ENCODE measurements at places on chromosomes 16 and 17.
A peak's percentile ranks its signal among the peaks of the same experiment; 100 is the strongest.

DNA sequence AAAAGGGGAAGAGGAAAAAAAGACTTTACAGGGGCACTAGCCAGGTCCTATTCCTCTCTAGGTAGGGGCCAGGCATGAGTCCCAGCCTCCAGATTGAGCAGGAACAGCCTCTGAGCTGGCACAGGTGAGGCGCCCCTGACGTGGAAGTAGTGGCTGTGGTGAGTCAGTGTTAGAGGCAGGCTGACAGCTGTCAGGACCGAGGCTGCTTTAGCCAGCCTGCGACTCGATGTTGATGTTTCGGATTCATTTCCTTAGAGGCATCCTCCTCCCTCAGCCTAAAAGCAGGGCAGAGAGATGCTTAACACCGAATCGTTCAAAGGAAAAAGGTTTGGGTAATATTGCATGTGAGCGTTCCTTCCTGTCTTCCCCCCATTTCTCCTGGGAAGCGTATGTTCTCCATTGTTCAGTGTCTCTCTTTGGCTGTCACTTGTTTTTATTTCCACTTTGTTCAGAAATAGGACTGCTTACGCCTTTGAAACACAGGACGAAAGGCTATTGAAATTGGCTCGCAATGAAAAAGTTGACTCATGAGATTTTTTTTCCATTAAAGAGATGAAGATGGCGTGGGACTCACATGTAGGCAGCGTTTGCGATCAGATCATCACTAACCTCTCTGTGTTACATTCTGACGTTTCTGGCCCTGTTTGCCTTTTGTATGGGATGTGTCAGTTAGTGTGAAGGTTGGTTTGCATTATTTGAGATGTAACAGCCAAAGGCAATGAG lies 1.3 kb downstream of the KIAA0513 start:
- DNase-seq, result no peak

DNA sequence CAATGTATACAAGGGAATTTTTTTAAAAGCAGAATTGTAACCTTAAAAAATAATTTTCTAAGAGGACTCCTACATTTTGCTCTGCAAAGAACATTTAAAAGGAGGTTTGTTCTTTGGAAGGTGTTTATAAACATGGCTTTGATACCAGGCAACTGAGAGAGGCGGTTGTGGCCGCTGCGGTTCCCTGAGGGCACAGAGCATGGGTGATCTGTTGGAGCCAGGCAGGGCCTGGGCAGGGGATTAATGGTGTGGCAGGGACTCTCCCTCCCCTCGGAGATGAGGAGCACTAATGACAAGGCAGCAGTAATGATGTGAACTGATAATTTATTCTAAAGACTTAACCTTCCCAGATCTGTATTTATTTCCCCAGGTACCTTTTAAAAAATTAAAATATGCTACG lies 65.4 kb downstream of the WWP2 start:
- no peak for DNase-seq

DNA sequence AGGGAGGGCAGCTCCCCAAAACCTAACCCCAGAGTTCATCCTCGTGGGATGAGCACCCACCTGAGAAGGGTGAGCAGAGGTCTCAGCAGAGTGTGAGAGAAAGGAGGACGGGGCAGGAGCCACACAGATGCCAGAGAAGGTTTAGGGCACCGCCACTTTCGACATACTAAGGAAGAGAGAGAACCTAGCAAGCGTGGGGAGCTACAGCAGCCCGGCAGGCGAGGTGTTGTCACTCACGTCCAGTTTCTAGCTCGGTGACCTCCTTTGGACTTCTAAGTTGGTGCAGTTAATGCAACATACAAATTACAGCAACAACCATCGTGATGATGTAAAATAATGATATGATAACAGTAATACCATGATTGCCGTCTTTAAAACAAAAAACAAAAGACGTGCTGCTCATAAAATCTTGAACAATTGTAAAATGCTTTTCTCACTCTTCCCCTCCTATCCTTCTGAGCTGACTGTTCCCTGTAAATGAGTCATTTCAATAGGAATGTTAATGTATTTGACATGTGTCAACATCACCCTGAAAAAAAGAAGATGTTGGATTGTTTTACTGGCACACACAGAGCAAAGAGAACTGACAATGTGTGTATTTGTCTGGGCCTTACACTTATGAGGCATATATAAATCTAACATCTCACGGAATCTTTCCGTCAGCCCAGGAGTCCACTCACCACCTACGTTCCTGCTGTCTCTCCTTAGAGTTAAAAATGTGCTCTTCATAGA lies 158.2 kb upstream of the MAF start:
- no peak for DNase-seq

GRCh38 chr17:44122816-44123355 lies 555 bp downstream of the HDAC5 start:
- no peak for DNase-seq

GRCh38 chr17:48131216-48131824 lies 23.8 kb downstream of the SNX11 start:
- DNase-seq, result peak; percentile 91

DNA sequence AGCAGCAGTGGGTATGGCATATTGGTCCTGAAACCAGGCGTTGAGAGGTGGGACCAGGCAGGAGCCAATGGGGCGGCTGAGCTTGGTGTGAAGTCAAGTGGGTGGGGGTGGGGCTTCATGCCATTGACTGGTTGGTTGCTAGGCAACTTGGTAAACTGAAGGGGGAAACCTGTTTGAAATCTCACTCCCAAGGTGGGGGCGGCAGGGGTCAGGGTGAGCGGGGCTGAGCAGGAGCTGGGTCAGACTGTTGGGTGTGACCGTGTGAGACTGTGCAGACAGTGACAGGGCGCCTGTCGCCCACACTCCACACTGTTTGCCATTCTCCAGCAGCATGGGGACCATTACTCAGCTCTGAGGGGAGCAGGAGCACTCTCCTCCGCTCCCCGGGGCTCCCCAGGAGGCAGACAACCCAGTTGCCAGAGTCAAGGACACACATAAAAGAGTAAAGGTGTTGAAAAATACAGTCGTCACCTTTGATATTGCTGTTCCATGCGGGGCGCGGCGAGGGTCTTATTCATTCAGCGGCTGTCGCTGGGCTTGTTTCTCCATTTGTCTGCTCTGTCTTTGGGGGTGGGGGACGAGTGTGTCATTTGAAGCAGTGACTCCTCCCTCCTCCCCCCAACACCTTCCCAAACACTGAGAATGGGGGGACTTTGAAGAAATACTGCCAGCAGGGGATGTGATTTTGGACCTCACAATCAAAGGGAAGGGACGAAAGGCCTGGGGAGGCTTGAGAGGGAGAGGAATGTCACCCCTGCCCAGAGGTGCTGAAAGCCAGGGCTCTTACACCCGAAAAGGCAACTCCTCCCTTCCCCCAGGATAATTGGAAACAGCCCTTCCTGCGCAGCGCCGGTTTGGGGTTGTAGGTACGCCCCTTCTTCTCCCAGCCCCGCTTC lies 1.2 kb upstream of the EFNB3 start:
- DNase-seq, result no peak

- no peak for DNase-seq
These were observed 212.5 kb upstream of the CPHXL start for GRCh38 chr16:75938818-75939217.

Measured in HTR-8/SVneo (cell line).